ENCODE measurements at places on chromosomes 12 and 14.

DNA sequence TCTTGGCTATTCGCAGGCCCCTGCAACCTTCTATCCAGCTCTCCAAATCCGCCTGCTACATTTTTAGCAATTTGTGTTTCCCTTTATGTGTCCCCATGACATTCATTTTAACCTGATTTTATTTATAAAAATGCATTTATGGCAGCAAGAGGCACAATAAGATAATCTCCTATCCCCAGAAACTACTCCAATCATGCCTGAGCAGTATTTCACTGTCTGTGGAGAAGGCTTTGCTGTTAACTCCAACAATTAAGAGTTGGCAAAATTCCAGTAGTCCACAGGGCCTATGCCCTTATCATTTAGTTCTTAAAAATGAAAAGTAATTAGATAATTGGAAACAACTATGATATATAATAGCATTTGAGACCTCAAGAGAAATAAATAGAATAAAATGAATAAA lies 462.4 kb downstream of the TRHDE start:
- DNase-seq = no peak

GRCh38 chr12:112153181-112153892 lies 28.0 kb downstream of the TRAFD1 start:
- DNase-seq = no peak

GRCh38 chr14:56333359-56334292 lies 215.4 kb downstream of the PELI2 start:
- DNase-seq = no peak

GRCh38 chr12:6074979-6075585 lies 49.4 kb downstream of the VWF start:
- no peak for DNase-seq

DNA sequence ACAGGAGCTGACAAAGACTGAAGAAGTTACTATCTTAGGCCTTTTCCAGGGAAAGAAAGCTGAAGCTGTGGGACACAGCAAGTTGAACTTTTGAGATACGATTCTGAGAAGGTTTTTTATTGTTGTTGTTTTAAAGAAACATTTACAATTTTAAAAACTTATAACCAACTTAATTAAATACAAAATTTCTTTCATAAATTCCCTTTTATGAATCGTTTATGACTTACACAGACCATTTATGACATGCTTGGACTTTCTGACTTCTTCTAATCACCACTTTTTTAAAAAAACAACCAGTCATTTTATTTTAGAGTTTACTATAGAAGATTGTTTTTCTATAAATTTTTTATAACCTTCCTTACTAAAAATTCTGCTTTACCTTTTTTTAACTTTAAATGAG lies 68.7 kb downstream of the DHRS2 start:
- no peak for DNase-seq

DNA sequence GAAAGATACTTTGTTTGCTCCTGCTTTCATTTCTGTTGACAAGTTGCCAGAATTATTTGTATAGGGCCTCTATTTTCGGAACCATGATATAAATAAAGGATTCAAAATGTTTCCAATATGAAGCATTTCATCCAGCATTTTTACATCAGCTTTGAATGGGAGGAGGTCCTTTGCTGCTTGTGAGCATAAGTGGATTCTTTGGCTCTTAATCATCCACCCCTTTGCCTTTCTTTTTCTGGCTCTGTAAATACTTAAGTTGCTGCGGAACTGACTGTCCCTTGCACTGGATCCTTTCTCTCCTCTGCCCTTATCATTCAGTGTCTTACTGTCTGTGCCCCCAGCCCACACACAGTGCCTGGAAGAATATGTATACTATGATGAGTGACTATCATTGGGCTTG lies 357.3 kb upstream of the RGS6 start:
- DNase-seq = no peak

GRCh38 chr12:90888316-90888715 lies 66.7 kb downstream of the CCER1 start:
- no peak for DNase-seq

DNA sequence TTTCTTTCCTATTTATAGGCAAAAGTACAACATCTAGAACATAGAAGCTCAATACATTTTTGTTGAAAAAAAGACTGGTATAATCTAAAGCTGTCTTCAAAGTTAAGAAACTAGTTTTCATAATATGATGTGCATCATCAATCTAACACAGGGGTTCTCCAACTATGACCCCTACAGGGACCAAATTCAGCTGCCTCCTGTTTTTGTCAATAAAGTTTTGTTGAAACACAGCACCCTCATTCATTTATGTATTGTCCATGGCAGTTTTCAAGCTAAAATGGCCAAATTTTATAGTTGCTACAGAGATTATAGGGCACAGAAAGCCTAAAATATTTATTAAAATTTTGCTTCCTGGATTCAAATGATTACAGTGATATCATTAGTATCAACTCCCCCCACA lies 452.9 kb downstream of the CCER1 start:
- DNase-seq = no peak

GRCh38 chr12:131091976-131092691 lies 138.4 kb downstream of the ADGRD1 start:
- no peak for DNase-seq

DNA sequence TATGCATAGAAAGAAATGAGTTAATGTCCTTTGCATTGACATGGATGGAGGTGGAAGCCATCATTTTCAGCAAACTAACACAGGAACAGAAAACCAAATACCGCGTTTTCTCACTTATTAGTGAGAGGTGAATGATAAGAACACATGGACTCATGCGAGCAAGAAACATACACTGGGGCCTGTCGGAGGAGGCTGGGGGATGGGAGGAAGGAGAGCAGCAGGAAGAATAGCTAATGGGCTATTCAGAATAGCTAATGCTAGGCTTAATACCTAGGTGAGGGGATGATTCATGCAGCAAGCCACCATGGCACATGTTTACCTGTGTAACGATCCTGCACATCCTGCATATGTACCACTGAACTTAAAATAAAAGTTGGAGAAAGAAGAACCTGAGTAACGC lies 29.1 kb upstream of the SYT1 start:
- no peak for DNase-seq

DNA sequence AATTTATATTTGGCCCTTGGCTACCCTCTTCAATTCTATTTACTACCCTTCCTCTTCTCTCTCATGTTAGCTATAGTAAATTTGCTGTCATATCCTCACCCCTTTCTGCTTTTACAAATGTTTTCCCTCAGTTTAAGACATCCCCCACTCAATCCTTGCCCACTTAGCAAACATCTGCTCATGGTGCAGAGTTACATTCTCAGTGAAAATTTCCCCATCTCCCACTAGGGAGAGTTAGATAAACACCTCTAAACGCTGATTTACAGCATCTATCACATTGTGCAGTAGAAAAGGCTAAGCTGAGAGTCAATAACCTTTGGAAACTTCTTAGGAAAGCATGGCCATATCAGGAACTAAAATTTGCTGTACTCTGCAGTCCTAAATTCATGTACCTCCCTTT lies 69.0 kb downstream of the DENND5B start:
- no peak for DNase-seq

DNA sequence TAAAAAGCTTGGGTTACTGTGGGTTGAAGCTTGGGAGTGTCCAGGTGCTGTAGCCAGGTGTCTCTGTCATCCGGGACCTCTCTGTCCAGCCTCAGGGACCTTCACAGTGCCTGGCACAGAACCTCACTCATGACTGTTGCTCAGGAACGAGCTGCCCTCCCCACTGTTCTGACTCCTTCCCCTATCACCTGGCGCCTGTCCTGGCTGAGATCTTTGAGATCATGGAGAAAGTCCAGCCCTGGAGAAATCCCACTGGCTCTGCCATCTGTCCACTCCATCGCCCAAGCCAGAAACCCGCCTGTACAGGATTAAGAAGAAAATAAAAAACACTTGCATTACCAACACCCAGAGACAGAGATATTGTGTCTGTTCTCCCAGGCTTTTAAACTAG lies 53.5 kb downstream of the DGLUCY start:
- DNase-seq = no peak

DNA sequence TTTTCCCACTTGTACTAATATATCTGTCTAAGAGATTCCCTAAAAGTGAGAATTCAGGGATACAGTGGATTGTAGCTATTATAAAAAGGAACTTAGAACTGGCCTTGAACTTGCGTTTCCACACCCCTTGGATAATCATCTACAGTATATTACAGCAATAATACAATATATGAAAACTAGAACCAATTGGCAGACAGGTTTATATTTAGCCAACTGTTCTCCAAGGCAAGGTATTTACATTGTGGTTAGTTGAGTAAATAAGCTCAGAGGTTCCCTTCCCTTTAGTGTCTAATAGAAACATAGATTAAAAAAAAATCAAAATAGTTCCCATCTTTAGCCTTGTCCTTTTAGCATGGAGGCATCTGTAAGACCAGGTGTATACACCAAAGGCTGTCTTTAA lies 42.1 kb downstream of the LIMA1 start:
- peak; percentile 46 for DNase-seq

GRCh38 chr14:75522224-75522982 lies at the start of gene BATF:
Gene BATF (plus strand): TSS chr14:75522469. CDS start chr14:75522683, 214 bp downstream.
- DNase-seq = no peak

GRCh38 chr14:55571125-55571889 lies 8.7 kb upstream of the KTN1 start:
- DNase-seq = no peak

DNA sequence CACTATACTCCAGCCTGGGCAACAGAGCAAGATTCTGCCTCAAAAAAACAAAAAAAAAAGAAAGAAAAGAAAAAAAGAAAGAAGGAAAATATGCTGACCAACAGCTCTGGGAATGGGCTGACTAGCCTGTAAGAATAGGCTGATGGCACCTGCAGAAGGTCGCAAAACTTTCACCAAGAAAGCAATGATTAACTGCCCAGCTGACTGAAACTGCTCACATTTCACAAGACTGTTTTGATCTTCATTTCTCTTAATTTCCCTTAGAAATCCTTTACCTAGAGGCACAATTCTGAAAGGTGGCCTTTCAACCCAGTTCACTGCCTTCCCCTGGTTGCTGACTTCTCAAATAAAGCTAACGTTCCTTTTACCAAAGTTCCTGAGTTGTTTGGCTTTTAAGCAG lies 12.4 kb downstream of the BEST3 start:
- DNase-seq = no peak

- no peak for DNase-seq
Measured at GRCh38 chr12:106978035-106978800, 8.7 kb downstream of the MTERF2 start.

- no peak for DNase-seq
Measured at GRCh38 chr12:70240673-70241072, 2.6 kb upstream of the CNOT2 start.

- DNase-seq = peak; percentile 97
Measured at GRCh38 chr12:32501835-32502333, 102.5 kb downstream of the FGD4 start.

- no peak for DNase-seq
Measured at GRCh38 chr14:61623927-61624326, 71.4 kb upstream of the HIF1A start.

GRCh38 chr14:74980731-74981461 lies 21.8 kb upstream of the EIF2B2 start:
- DNase-seq = no peak
